ENCODE measurements at places on chromosomes 1 and 21.
A peak's percentile ranks its signal among the peaks of the same experiment; 100 is the strongest.

DNA sequence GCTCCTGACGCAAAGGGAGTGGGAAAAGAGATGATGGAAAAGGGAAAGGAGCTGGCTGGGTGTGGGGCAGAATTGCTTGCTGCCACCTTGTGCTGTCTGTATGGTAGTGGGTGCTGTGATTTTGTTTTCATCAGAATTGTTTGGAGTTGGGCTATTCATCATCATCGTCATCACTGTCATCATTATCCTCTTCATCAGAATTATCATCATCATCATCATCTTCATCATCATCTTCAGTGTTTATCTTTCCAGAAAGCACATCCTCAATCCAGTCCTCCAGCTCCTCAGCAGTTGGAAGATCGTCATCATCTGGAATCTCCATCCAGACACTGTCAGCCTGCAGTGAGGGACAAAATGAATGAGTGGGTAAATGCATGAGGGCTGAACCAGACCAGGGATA lies 59.3 kb downstream of the VANGL1 start:
- no peak for DNase-seq

GRCh38 chr1:244140420-244140819 lies 89.3 kb downstream of the ZBTB18 start:
- DNase-seq, result no peak

GRCh38 chr1:78009276-78009675 lies 4.5 kb downstream of the DNAJB4 start:
- DNase-seq, result no peak

DNA sequence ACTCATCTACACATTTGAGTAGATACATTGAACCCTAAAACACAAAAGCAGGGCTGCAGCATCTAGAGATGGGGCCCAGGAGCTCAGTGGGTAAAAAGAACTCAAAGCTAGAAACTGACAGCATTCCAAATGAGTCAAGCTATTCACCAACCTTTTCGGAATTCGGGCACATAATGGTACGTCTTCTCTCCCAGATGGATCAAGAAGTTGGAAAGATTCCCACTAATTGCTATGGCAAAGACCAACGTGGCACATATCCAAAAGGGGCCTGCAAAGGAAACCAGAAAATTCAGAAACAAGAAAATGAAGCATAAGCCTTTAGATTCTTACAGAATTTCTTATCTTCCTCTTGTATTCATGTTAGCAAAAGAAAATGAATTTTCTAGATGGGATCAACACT lies 18.4 kb downstream of the YIPF1 start:
- no peak for DNase-seq

GRCh38 chr1:244865028-244865371 lies 657 bp upstream of the HNRNPU start:
- DNase-seq, result peak; percentile 67

DNA sequence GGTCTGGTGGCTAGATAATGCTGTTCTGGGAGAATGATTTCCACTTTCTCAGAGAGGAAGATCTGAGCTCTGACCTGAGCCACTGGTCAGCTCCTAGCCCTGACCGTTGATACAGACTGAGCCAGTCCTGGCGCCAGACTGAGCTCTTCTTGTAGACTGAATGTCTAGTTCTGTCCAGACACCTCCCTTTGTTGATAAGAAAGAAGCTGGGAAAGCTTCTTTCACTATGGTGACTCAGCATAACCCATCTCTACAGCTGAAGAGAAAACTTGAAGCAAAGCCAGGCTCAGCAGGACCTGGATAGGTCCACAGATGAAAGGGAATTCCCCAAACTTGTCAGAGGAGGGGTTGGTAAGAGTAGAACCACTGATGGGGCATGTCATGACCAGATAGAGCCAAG lies 9.9 kb upstream of the TRABD2B start:
- DNase-seq, result no peak

GRCh38 chr1:92502247-92502646 lies 15.5 kb upstream of the GFI1 start:
- DNase-seq, result no peak

- DNase-seq, result no peak
These were observed 33.3 kb upstream of the TENT5C start for GRCh38 chr1:117572546-117572945.

GRCh38 chr1:182756423-182756822 lies 33.1 kb upstream of the NPL start:
- DNase-seq, result no peak

GRCh38 chr1:169465281-169465680 lies 20.5 kb downstream of the SLC19A2 start:
- no peak for DNase-seq

DNA sequence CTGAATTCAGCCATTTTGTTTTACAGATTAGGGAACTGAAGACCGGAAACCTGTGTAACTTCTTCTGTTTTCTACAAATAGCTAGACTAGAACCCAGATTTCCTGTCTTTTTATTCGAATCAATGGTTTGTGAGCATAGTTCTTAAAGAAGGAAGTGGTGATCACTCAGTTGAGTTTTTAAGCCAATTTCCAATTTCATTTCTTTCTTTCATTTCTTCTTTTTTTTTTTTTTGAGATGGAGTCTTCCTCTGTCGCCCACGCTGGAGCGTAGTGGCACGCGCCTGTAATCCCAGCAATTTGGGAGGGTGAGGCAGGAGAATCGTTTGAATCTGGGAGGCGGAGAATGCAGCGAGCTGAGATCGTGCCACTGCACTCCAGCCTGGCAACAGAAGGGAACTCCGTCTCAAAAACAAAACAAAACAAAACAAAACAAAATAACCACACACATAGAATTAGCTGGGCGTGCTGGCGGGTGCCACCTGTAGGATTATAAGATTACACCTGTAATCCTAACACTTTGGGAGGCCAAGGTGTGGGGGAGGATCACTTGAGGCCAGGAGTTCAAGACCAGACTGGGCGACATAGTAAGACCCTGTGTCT lies 3.0 kb upstream of the MDM4 start:
- no peak for DNase-seq

DNA sequence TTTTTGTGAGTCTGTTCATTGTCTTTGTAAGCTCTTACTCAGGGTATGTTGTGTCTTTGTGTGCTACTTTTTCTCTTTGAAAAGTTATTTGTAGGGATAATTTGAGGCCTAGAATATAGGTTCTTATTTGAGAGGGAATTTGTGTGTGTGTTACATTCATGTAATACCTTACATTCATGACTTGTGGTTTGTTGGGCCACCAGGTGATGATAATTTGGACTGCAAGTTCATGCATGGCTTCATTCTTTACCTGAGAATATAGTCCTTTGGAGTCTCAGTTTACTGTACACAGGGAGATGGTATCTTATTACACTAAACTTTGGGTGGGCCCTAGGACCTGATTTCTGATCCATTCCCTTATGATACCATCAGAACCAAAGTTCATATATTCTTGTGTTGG lies 51.8 kb upstream of the FASLG start:
- no peak for DNase-seq

- no peak for DNase-seq
These were observed 296.7 kb upstream of the PTBP2 start for GRCh38 chr1:96424877-96425276.

GRCh38 chr1:210363119-210363518 lies 34.4 kb downstream of the HHAT start:
- no peak for DNase-seq

DNA sequence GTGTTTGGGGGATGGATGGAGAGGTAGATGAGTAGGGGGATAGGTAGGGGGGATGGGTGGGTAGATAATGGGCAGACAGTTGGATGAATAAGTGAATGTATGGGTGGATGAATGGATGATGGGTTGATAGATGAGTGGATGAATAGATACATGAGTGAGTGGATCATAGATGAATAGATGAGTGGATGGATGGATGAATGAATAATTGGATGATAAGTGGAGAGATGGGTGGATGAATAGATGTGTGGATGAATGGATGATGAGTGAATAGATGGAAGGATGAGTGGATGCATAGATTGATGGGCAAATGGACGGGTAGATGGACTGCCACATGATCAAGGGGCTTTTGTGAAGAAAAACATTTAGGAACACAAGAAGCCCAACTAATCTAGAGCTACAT lies 133.3 kb upstream of the F3 start:
- no peak for DNase-seq

DNA sequence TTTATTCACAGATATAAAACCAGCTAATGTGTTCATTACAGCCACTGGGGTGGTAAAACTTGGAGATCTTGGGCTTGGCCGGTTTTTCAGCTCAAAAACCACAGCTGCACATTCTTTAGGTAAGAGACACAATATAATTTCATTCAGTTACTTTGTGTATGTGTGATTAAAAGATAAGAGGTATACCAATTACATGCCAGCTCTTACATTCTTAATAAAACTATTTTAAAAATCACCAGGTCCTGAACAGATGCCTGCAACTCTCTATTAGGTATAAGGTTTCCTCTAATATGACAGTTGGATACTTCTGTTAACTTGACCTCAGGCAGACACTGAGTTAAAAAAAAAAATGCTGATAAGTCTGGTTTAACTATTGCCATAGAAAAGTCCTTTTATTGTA lies 122.1 kb downstream of the NEK7 start:
- DNase-seq, result no peak

GRCh38 chr21:31879241-31879650 lies 6.4 kb downstream of the HUNK start:
- no peak for DNase-seq

- no peak for DNase-seq
These were observed 87.5 kb upstream of the SGIP1 start for GRCh38 chr1:66446261-66447001.

GRCh38 chr1:76023669-76024435 lies 50.7 kb upstream of the ST6GALNAC3 start:
- DNase-seq, result no peak

GRCh38 chr1:227234998-227235405 lies 83.3 kb downstream of the CDC42BPA start:
- DNase-seq, result no peak

DNA sequence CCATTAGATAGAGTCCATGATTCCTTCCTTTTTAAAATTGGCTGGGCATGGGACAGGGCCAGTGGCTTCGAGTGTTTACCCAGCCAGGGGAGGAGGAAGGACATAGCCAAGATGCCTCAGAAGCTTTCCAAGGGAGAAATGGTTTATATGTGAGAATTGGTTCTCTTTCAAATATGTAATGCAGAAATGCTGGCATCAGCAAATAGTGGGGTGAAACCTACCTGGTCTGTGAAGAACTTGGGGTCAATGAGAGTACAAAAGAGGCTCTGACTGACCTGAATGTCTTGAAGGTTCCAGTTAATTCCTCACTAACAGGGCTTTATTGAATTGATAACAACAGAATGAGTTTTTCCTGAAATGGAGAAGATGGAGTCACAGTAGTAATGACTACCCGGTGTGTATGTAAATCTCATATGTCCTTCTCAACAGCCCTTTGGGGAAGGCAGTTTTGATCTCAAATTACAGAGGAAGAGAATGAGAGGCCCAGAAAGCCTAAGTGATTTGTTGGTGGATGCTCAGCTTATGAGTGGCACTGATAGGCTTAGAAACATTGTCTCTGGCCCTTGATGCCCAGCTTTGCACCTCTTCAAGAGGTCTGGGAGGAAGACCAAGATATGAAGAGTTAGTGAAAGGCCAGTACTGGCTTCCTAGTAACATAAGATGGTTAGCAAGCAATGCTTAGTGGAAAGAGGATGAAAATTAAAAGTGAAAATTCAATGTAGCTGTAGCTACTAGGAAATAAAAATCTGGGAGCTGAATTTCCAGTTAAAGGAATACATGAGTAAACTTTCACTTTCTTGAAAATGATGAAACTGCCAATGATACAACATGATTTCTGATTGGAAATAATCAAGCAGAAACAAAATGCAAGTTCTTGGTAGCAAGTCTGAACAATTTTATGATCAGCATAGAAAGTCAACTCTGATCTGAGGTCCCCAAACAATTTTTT lies 2.7 kb downstream of the ATF3 start:
- DNase-seq, result no peak

DNA sequence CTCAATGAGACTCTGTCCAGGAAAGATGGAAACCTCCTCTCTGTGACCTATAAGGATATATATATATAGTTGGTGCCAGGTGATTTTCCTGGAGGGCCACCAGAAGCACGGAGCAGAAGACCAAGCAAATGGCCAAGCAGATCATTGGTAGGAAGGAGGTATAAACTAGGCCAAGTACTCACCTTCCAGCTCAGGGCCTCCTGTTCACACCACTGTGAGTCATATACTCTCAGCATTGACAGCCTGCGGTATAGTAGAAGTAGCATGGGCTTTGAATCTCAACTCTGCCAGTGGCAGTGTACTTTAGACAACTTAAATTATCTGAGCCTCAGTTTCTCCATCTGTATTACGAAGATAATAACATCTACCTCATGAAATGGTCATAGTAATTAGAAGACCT lies 15.4 kb downstream of the IL12RB2 start:
- DNase-seq, result no peak

DNA sequence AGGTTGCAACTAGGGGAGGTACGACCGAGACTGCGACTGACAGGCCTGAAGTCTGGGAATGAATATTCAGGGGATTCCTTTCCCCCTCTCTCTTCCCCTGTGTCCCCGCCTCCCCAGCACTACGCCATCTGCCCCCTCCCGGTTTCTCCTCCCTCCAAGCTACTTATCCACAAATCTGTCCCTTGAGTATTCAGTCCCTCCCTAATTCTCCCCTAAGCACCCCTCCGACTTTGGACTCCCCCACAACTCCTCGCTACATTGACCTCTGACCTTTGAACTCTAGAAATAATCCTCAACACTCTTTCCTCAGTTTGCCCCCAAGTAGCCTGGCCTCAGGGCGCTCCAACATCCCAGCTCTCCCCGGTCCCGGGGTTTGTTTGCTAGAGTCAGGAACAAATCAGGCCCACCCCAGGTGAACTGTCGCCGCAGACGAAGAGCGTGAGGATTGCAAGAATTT lies 393 bp downstream of the LYSMD1 start:
- DNase-seq, result peak; percentile 63

GRCh38 chr1:157103268-157103667 lies 3.7 kb upstream of the ETV3L start:
- no peak for DNase-seq

Measured in left hindlimb (tissue), 1 donor.